ENCODE measurements at places on chromosomes 1 and 21. TPM values are rescaled to one million over a fixed set of nuclear protein-coding genes. Genes with fewer than 3 reads are reported as not detected.

Gene MYCL
- total RNA-seq: 25.0 TPM

Gene STUM
- 0.07 TPM for total RNA-seq

Gene HAPLN2
- 1.2 TPM for total RNA-seq

Gene TMPRSS3
- not detected for total RNA-seq

Gene PGBD5
- total RNA-seq: 1.2 TPM

- DNase-seq: no peak
Measured at GRCh38 chr1:9111957-9112356, 16.9 kb downstream of the GPR157 start.

DNA sequence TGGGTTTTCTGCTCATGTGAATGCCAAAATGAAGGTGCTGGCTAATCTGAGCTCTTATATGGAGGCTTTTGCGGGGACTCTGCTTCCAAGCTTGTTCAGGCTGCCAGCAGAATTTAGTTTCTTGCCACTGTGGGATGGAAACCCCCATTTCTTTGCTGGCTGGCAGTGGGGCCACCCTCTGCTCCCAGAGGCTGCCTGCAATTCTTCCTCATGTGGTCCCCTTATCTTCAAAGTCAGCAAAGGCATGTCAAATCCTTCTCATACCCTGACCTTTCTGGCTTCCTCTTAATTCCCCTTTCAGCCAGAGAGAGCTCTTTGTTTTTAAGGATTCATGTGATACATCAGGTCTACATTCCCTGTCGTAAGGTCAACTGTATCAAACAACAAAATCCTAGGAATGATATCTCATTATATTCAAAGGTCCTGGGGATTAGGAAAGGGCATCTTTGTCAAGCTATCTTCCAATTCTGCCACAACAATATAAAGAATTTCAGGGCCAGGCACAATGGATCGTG is 5.2 kb upstream of the GPR161 start:
- DNase-seq: no peak

- no peak for DNase-seq
Measured at GRCh38 chr1:60535713-60536112, 462.1 kb upstream of the C1orf87 start.

DNA sequence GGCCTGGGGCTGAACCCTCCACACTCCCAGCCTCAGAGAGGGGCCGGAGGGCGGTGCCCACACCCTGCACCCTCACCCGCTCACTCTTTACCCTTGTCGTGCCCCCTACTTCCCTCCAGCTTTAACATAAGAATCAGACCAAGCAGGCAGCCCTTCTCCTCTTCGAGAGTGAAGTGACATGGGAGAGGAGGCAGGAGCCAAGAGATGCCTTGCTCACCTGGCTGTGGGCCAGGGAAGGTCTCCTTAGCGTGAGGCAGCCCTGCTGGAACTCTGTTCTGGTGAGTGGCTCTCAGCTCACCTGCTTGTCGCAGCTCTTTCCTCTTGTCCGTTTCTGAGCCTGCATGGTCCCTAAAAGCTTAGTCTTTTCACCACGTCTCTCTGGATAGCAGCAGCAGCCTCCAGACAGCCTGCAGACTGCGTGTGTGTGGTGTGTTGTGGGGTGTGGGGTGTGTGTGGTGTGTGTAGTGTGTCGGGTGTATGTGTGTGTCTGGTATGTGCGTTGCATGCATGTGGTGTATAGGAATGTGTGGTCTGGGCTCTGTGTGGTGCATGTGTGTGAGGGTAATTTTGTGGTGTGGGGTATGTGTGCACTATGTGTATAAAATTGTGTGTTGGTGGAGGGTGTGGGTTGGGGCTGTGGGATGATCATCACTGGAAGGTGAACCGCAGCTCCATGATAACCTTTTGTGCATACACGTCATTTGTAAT is 86.7 kb downstream of the CCDC185 start:
- no peak for DNase-seq

All from mesothelial cell of epicardium (in vitro differentiated cells).